Pulmonary artery endothelial cell (primary cell): ENCODE measurements at places on chromosomes 13 and 19. TPM values are rescaled to one million over a fixed set of nuclear protein-coding genes. Genes with fewer than 3 reads are reported as not detected.

UBE2L5 gene
- total RNA-seq = not detected in 2 replicates

ZNF254 gene
- total RNA-seq = 10.7 and 11.4 TPM in 2 replicates

ZNF829 gene
- 1.3 and 2.5 TPM in 2 replicates for total RNA-seq

ZNF790 gene
- total RNA-seq = 6.7 and 10.1 TPM in 2 replicates
